Omental fat pad (tissue), 4 donors: ENCODE measurements at places on chromosomes 16 and 17. TPM values are rescaled to one million over a fixed set of nuclear protein-coding genes. Genes with fewer than 3 reads are reported as not detected.

The GPR179 gene
- total RNA-seq = not detected

DNA sequence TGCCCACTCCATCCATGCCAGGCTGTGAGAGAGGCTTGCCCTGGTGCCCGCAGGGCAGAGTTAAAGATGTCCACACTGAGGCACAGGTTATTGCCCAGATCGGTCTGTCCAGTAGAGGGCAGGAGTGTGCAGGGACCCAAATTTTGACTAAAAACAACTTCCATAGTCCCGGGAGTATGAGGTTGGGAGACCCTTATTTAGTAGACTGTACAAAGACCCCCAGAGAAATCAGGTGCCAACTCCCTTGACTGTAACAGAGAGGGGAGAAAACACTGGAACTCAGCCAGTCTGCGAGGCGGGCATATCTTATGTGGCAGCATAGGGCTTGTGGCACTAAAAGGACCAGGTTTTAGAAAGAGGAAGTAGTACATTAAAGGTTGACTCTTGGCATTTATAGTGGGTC, 43.4 kb downstream of the HNF1B start:
- DNase-seq = no peak

The CEP112 gene
- total RNA-seq = 22.7 TPM

The SKAP1 gene
- total RNA-seq = 1.1 TPM

DNA sequence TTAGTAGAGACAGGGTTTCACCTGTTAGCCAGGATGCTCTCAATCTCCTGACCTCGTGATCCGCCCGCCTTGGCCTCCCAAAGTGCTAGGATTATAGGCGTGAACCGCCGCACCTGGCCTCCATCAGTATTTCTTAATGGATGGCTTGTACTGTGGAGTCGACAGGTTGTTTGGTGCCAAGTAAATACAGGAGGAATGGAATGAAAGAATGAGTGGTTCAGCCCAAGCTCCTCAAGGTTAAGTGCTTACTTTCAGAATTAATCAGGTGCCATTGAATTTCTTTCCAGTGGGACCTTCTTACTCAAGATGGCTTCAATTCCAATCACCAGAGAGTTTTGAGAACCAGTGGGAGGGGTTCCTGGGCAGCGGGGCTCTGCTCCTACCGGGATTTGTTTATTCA, 25.0 kb downstream of the ALOX15 start:
- DNase-seq = no peak

- no peak for DNase-seq
Observed at GRCh38 chr16:79932572-79932971, 332.0 kb upstream of the MAF start.

The MMP28 gene
- 43.1 TPM for total RNA-seq

GRCh38 chr16:17325476-17326143, 145.2 kb downstream of the XYLT1 start:
- no peak for DNase-seq

GRCh38 chr16:15604460-15605440, 38.2 kb downstream of the MARF1 start:
- DNase-seq = no peak

The CDRT15 gene
- not detected for total RNA-seq

GRCh38 chr16:46839986-46840443, 9.0 kb upstream of the C16orf87 start:
- no peak for DNase-seq

GRCh38 chr16:69087161-69087581, 18.3 kb upstream of the HAS3 start:
- DNase-seq = no peak
